ENCODE measurements at places on chromosomes 11 and 22.

DNA sequence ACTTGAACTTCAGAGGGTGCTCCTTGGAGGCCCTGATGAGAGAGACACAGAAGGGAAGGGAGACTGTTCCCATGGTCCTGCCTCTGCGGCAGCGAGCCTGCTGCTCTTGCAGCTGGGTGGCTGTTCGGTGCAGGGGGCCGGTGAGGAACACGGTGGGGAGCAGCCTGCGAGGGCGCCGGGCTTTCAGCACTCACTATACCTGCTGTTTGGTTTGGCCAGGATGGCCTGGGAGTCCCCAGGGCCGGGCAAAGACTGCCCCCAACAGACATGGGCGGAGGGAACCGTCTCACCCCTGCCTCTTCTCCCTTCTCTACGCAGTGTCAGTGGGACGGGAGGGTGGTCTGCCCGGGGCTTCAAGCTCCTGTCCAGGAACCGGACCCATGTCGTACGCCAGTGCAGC, 58.0 kb upstream of the PRODH start:
- no peak for DNase-seq

- DNase-seq = no peak
These were observed 150.8 kb upstream of the TIMP3 start for GRCh38 chr22:32650553-32651345.

- DNase-seq = no peak
These were observed 14.4 kb upstream of the EIF4G2 start for GRCh38 chr11:10823152-10823579.

GRCh38 chr22:20786536-20786979, 12.6 kb downstream of the SERPIND1 start:
- DNase-seq = no peak

DNA sequence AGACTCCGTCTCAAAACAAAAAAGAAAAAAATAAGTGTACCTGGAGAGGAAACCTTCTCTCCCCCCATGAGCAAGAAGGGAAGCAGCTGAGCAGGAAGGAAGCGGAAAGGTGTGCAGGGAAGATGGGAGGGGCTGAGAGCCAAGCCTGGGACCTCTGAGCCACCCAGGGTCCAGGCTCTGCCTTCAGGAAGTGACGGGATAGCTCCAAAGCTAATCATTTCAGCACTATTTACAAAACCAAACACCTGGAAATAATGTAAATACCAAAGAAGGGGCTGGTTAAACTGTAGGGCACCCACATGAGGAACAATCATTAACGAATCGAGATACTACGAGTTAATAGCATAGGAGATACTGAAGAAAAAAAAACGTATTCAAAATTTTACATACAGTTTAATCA, 27.9 kb downstream of the ARRB1 start:
- DNase-seq = no peak

DNA sequence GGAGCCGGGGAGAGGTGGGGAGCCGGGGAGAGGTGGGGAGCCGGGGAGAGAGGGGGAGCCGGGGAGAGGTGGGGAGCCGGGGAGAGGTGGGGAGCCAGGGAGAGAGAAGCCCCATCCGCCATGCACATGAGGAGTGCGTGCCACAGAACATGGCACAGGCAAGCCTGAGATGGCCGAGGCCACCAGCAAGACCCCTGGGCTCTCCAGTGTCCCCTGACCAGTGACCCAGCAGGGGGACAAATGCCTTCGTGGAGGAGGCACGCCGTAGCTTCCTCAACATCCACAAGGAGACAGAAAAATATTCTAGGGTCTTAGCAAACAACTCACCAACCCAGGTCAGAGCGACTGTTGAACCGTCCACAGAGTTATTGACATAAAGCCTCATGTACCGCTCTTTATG, 618.8 kb downstream of the TBC1D22A start:
- DNase-seq = no peak

DNA sequence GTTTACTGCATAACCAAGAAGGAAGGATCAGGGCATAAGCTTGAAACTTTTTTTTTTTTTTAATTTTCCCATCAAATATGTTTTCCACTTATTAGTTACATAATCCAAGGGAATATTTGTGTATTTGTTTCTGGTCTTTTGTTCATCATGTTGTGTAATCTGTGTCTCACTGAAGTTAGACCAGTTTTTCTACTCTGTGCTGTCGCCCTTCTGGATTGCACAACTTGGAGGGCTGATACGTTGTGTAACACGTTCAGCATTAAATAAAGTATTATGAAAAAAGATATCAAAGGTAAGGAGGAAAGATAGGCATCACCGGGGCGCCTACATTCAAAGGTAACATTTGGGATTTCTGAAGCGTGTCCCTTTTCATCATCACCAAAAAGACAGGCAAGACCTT, 3.3 kb upstream of the E2F8 start:
- no peak for DNase-seq

- DNase-seq = no peak
These were observed 16.0 kb downstream of the RRP8 start for GRCh38 chr11:6587360-6587953.

DNA sequence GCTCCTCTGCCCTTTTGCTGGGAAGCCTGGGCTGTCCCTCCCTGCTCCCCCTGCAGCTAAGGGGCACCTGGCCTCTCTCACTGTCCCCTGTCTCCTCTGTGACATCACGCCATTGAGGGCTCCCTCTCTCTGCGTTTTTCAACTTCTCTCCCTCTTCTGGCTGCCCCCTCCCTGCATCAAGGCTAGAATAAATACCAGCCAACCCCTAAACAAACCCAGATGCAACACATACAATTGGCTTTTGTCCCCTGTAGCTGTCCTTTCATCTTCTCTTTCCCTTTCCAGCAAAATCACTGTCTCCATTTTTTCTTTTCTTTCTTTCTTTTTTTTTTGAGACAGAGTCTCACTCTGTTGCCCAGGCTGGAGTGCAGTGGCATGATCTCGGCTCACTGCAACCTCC, 3.3 kb upstream of the MIEF1 start:
- no peak for DNase-seq

DNA sequence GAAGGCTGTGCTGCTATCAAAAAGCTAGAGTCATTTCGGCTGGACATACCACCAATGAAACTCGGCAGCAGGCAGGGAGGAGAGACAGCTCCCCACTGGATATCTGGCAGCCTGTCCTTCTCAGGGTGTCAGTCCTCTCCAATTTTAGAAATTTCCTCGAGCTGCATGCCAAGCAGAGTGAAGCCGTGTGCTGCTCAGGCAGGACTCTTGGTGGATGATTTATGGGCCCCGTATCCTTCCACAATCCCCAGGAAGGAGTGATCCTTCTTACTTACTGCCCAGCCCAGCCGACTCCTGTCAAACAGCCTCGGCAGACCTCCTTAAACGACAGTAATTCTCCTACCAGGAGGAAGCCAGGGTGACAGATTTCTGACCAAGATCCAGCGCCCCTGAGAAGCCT, 410.4 kb downstream of the TENM4 start:
- no peak for DNase-seq

- DNase-seq = no peak
These were observed 186.8 kb downstream of the SOX6 start for GRCh38 chr11:16169541-16169940.

GRCh38 chr11:88064097-88064705, 111.0 kb downstream of the RAB38 start:
- DNase-seq = no peak

DNA sequence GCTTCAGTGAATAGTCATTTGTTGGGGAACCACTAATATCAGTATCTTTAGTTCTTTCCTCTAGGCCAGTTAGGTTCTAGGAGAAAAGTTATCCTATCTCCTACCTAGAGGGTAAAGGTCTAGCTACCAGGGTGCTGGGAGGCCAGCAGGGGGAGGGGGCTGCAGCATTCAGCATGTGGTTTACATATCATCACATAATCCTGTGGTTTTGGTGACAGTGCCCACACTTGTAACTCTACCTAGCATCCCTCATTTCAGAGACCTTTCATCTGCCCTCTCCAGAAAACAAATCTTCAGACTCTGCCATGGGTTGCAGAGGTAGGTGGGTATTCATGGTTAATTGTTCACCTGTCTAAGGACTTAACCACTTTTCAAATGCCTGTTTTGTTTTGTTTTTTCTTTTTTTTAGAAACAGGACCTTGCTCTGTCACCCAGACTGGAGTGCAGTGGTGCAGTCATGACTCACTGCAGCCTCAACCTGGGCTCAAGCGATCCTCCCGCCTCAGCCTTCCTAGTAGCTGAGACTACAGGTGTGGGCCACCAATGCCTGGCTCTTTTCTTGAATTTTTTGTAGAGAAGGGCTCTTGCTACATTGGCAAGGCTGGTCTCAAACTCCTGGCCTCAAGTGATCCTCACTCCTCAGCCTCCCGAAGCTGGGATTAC, 146.8 kb downstream of the ENTHD1 start:
- no peak for DNase-seq

DNA sequence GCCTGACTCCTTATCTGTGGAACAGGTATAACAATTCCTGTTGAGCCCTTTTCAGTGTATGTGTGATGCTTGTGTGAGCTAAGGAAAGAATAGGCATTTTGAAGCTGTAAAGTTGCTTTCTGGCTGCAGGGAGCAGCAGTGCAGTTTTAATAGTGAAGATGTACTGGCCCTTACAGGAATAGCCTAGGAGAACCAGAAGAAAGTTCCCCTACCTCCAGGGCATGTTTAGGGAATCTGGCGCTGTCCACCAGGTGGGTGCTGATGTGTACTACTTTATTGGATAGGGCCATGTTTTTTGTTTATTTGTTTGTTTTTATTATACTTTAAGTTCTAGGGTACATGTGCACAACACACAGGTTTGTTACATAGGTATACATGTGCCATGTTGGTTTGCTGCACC, 11.5 kb downstream of the BMAL1 start:
- no peak for DNase-seq

DNA sequence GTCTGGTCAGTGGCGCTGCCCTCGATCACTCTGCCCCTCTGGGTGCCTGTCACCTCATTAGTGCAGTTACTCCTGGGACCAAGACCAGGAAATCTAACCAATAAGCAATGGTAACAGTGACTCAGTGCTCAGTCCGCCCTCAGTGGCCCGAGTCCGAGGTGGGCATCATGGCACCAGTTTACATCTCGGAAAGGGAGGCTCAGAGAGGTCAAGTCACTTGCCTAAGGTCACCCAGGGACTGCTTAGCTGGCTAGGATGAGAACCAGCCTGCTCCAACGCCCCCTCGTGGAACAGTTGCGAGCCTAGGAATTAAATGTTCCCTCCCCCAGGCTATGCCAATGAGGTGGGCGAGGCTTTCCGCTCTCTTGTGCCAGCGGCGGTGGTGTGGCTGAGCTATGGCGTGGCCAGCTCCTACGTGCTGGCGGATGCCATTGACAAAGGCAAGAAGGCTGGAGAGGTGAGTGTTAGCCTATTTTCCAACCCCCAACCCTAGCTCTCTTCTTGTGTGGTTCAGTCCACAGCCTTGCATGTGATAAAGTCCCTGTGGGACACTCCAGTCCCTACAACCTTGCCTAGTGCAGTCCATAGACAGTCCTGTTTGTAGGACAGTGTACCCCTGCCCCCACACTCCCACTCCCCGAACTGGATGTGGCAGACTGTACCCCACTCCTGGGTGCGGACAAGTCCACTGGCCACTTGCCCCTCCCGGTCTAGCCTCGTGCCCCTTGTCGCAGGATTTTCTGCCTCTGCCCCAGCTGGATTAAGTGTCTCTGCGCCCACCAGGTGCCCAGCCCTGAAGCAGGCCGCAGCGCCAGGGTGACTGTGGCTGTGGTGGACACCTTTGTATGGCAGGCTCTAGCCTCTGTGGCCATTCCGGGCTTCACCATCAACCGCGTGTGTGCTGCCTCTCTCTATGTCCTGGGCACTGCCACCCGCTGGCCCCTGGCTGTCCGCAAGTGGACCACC, 1.1 kb downstream of the MTFP1 start:
- DNase-seq = peak; percentile 86

DNA sequence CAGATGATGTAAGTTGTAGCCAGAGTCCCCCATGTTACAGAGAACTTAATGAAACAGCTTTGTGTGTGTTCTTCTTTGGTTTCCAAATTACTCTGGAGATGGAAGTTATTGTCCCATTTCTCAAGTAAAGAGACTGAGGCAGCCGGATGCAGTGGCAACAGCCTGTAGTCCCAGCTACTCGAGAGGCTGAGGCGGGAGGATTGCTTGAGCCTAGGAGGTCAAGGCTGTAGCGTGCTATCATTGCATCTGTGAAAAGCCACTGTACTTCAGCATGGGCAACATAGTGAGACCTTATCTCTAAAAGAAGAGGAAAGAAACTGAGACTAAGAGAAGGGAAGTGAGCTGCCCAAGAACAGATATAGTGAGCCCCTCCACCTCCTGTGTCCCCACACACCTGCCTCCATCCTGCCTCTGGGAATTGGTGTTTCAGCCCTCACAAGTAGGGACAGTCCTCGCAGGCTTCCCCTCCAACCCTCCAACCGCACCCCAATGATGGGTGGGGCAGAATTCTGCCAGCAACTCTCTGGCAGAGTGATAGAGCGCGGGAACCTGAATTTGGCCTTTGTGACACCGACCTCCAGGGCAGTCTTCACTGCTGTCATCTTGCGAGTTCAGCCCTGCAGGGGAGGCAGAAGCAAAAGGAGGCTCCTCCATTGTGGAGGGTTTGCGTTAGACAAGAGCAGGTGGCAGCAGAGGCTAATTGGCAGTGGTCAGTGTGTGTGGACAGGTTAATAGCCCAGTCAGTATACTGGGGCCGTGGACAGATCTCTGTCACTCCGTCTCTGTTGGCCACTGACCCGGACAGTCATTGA, 1.6 kb downstream of the PDXP start:
- no peak for DNase-seq

DNA sequence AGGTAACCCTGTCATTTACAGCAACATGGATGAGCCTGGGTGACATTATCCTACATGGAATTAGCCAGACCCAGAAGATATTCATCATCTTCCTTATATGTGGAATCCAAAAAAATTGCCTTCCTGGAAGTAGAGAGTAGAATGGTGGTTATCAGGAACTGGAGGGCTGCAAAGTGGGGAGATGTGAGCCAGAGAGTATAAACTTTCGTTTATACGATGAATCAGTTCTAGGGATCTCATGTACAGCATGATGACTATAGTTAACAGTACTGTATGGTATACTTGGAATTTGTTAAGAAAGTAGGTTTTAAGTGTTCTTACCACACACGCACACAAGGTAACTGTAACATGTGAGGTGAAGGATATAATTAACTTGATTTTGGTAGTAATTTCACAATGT, 79.1 kb downstream of the TBC1D22A start:
- no peak for DNase-seq

GRCh38 chr11:96259134-96259830, 83.7 kb downstream of the MAML2 start:
- DNase-seq = no peak

All from left hindlimb (tissue), 1 donor.